CD4-positive, alpha-beta T cell treated with Interleukin-1 beta for 1 hour (primary cell): ENCODE measurements at places on chromosomes 6 and 20.

DNA sequence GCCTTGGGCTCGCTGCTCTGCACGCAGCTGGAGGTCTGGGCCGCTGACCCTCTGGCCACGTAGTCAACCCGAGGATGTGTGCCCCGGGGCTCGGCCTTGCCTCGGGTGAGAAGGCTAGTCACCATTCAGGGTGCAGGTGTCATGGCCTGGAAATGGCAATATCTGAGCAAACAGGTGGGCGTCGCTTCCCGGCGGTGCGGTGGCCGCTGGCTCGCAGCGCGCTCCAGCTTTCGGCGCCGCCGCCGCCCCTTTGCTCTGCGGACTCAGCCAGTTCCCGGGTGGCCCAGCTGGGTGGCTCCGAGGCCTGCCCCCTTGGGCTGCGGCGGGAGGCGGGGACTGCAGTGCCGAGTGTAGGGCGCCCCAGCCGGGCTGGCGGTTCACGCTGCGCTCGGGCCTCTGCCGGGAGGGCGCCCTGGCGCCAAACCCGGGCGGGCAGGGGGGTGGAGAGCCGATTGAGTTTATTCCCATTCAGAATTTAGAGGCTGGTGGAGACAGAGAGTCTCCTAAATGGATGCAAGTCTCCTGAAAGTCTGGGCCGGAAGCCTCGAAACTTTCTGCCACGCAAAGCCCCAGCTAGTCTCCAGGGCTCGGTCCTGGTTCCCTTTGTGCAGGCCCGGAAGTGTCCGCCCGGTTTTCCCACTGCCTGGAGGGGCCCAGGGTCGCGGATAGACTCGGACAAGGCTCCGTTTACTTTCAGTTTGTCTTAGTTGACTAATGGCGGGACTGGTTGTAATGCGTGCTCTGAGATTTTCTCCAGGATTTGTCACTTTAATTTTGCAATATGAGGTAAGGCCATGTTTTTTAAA is 11.3 kb upstream of the TFAP2A start:
- DNase-seq: no peak

DNA sequence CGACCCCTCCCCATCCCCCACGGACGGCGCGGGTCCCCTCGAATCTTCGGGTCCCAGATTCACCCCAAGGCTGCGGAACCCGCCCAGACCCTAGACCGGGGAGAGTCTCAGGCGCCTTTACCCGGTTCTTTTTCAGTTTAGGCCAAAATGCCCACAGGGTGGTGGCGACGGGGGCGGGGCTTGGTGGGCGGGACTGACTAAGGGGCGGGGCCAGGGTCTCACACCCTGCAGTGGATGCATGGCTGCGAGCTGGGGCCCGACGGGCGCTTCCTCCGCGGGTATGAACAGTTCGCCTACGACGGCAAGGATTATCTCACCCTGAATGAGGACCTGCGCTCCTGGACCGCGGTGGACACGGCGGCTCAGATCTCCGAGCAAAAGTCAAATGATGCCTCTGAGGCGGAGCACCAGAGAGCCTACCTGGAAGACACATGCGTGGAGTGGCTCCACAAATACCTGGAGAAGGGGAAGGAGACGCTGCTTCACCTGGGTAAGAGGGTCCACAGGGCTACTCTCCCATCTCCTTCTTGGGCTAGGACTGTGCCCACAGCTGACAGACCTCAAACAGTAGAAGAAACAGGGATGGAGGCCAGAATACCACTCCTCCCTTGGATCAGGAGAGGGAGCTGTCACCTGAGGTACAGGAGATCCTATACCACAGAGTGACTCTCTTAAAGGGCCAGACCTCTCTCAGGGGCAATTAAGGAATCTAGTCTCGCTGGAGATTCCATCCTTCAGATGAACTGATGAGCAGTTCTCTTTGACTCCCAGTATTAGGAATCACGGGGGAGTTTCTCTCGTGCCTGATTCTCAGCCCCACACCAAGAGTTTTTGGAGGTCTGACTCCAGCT is 942 bp downstream of the HLA-E start:
- DNase-seq: peak; percentile 83

DNA sequence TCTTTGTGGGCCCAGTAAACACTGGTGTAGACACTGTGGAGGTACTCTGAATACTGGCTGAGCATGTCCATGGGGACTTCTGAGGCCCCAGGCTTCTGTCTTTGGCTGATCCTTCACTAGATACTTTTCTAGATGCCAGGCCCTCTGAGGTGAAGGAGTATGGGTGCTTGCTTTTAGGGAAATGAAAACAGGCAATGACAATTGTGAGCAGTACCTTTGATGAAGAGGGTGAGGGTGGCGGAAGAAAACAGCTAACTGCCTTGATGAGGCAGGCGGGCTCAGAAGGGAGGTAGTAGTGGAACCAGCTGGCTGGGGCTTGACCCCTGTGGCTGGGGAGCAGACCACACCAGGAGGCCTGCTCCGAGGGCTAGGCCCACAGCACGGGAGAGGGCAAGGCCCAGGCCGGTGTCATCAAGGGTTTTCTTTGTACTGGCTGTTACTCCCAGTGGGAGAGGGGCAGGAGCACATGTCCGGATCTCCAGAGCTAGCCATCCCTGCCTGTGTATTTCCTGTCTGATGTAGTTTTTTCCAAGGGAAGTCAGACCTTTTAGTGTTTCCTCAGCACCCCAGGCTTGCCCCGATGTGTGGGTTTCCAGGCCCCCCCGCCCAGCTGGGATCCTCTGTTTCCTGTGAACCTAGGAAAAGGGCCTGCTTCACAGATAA is 3.9 kb downstream of the PLCG1 start:
- DNase-seq: no peak

- DNase-seq: peak; percentile 48
Observed at GRCh38 chr6:42269553-42269952, 51.9 kb upstream of the MRPS10 start.

- DNase-seq: no peak
Observed at GRCh38 chr6:28274888-28275287, 6.5 kb upstream of the PGBD1 start.

GRCh38 chr20:44585057-44585963 is 2.9 kb downstream of the PKIG start:
- no peak for DNase-seq

GRCh38 chr20:36808317-36809257 is 35.0 kb upstream of the DSN1 start:
- DNase-seq: peak; percentile 85

GRCh38 chr6:29887819-29888776 is 54.2 kb upstream of the HLA-A start:
- DNase-seq: peak; percentile 94

DNA sequence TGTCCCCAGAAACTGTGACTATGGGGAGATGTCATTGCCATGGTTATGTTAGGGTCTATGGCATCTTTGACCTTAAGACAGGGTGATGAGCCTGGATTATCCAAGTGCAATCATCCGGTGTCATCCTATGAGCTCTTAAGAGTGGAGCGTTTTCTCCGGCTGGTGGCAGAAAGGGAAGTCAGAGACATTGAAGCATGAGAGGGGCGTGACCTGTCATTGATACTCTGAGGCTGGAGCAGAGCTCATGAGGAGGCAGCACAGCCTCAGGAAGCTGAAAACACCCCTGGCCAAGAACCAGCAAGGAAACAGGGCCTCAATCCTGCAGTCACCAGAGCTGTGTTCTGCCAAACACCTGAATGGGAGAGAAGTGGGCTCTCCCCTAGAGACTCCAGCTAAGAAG is 59.6 kb downstream of the ANKRD60 start:
- DNase-seq: no peak

DNA sequence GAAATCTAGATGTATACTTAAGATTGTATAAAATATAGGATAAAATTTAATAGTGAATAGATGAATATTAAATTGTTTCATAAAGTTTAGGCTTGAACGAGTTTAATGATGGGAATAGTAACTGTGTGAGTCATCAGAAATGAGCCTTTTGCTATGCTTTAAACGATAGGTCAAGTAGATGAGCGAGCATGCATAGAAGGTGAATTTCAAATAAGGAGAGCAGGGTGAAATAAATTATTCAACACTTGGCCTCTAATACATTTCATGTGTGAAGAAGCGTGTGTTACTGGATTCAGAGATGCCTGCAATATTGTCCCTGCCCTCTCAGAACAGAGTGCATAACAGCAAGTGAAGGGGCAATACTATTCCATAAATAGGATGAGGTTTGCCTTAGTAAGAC is 74.4 kb upstream of the EYA4 start:
- DNase-seq: no peak

DNA sequence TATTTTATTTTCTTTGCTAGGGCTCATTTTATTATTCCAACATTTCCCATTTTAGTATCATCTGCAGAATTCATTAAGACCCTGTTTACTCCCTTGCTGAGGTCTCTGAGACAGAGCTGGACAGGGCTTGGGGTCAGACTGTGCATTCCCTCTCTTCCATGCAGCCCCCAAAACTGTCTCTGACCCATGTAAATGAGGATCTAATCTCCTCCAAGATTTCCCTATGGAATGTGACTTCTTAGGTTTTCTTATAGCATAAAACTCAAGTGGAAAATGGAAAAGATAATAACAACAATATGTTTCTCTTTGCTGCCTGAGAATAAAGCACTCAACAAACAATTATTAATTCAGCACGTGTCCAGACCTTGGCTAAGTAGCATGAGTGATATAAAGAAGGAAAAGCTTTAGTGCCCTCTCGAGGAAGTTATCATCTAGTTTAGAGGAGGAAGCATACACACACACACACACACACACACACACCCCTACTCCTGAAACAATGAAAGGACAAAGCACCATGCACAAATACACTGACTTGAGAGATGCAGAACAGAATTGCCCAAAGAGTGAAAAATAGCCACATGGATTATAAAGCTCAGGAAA is 815.5 kb downstream of the BCKDHB start:
- no peak for DNase-seq

GRCh38 chr6:30793521-30794194 is 49.3 kb upstream of the IER3 start:
- DNase-seq: no peak

- DNase-seq: no peak
Observed at GRCh38 chr20:38831995-38832620, 26.6 kb downstream of the PPP1R16B start.

GRCh38 chr6:158361961-158362669 is 49.9 kb downstream of the TULP4 start:
- no peak for DNase-seq

- DNase-seq: peak; percentile 76
Observed at GRCh38 chr6:13711324-13711732, 307 bp downstream of the RANBP9 start.
